ENCODE measurements at places on chromosomes 3 and 15.

- DNase-seq, result no peak
Observed at GRCh38 chr3:56764904-56765547, 36.7 kb downstream of the ARHGEF3 start.

- no peak for DNase-seq
Observed at GRCh38 chr3:69568458-69568857, 170.8 kb upstream of the MITF start.

- DNase-seq, result peak; percentile 50
Observed at GRCh38 chr3:196406811-196407470, 25.3 kb downstream of the UBXN7 start.

DNA sequence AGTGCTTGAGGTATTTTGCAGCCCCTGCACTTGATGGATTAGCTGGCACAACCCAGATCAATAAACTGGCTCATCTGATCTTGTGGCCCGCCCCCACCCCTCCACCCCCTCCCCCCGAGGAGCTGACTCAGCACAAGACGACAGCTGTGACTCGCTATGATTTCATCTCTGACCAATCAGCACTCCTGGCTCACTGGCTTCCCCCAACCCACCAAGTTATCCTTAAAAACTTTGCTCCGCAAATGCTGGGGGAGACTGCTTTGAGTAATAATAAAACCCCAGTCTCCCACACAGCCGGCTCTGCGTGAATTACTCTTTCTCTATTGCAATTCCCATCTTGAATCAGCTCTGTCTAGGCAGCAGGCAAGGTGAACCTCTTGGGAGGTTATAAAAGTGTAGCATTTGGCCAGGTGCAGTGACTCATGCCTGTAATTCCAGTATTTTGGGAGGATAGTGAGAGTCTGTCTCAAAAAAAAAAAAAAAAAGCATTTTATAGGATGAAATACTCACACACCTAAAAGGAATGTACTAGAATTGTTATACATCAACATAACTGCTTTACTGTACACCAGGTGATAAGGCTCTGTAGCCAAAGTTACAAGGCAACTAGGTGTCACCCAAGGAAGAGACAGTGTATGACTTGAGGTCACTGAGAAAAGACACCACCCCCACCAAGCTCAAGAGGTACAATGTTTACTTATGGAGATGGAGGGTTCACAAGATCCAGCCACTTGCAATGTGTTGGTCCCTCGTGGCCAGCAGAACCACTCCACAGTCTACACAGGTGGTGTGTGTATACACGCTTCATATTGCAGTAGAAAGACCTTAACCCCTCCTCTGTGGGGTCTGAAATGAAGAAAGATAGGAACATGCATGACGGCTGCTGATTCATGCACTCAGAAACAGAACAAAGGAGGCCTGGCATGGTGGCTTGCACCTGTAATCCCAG, 8.6 kb downstream of the ZNF445 start:
- DNase-seq, result no peak

- no peak for DNase-seq
Observed at GRCh38 chr15:68335655-68336054, 58.1 kb downstream of the FEM1B start.

GRCh38 chr3:194962056-194962455, 276.4 kb downstream of the FAM43A start:
- no peak for DNase-seq

GRCh38 chr15:63169788-63170187, 12.5 kb upstream of the RPS27L start:
- DNase-seq, result no peak

DNA sequence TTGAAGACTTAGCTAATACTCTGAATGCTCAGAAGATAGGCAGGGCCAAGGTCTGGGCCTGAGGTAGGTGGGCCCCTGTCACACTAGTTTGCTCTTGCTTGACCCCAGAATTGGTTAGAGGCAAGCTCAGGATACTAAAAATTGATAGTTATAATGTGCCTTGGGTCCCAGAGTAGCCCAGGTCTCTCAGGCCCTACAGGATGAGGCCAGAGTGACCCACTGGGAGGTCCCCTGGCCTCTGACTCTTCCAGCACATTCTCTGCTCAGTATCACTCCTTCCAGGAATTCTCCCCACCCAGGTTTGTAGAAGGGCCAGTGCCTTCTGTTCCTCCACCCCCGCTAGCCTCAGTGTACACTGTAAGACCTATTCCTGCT, 667 bp upstream of the KLHDC8B start:
- no peak for DNase-seq

GRCh38 chr3:56744016-56744415, 57.7 kb downstream of the ARHGEF3 start:
- no peak for DNase-seq

- DNase-seq, result no peak
Observed at GRCh38 chr3:46440531-46441294, 24.0 kb downstream of the LTF start.

- DNase-seq, result no peak
Observed at GRCh38 chr3:128663151-128663550, 12.5 kb upstream of the RPN1 start.

DNA sequence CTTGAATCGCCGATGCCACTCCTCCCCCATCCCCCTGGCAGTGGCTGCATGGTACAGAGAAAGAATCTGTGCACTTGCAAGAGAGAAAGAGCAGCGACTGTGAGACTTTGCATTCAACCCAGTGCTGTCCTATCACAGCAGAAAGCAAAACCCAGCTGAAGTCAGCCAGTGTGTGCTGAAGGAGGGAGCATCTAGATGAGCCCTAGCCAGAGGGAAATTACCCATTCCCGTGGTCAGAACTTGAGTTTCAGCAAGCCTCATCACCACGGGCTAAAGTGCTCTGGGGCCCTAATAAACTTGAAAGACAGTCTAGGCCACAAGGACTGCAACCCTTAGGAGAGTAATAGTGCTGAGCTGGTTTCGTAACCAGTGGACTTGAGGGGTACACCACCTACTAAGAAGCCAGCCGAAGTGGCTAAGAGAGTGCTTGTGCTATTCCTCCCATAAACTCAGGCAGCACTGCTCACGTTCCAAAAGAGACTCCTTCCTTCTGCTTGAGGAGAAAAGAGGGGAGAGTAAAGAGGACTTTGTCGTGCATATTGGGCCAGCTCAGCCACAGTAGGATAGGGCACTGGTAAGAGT, 15.2 kb upstream of the PIK3R4 start:
- DNase-seq, result no peak

- DNase-seq, result no peak
Observed at GRCh38 chr15:100330629-100331215, 11.1 kb downstream of the ADAMTS17 start.

DNA sequence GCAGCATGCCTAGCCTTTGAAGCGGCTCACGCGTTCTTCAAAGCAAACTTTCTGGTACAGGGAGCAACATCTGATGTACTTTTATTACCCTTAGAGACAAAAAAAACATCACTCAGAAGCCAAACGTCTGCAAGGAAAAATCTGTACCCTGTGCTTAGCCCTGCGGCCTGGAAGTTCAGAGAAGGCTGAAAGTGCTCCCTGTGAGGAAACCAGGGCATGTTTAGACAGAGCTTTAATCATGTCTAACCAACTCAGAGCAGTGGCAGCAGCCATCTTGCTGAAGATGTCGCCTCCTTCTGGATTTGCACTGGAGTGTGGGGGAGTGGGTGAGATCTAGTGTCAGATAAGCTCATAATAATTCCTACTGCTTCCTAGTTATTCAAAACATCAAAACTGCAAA, 170.4 kb downstream of the P3H2 start:
- no peak for DNase-seq

GRCh38 chr15:36358523-36358922, 220.9 kb upstream of the CDIN1 start:
- DNase-seq, result no peak

- DNase-seq, result no peak
Observed at GRCh38 chr3:100046986-100047385, 67.3 kb downstream of the FILIP1L start.

Measured in BE2C (cell line).